ENCODE measurements at places on chromosomes 12 and 14.

DNA sequence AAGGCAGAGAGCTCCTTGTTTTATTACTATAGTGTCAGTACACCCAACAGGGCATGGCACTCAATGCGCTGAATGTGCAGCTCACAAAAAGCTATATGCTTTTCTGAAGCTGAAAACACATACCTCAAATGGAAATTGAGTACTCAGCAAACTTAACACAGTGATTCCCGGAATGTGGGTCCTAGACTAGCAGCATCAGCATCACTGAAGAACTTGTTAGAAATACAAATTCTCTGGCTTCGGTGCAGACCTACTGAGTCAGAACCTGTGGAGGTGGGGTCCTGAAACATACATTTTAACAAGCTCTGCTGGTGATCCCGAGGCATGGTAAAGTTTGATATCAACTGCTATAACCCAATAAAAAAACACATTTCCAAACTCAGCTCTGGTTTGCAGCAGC lies 14.9 kb downstream of the RERG start:
- no peak for DNase-seq

DNA sequence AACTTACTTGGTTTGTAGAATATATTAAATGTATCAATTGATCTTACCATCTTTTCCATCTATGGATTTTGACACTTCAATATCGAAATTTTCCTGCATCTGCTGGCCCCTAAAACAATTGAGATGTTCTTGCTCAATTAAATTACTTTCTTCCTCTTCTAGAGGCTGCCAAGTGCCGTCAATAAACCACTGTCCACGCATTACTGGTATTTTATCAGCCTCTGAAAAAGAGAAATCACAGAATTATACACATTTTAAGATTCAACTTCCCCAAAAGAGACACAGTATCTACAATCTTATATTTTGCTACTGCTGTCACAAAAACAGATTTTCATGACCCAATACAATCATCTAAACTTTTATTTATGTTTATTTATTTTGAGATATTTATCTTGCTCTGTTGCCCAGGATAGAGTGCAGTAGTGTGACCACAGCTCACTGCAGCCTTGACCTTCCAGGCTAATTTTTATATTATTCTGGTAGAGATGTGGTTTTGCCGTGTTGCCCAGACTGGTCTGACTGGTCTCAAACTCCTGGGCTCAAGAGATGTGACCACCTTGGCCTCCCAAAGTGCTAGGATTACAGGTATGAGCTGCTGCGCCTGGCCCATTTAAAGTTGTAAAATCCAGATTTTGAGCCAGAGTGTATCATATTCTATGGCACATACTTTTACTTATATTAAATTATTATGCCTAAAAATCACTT lies 49.3 kb downstream of the DDHD1 start:
- no peak for DNase-seq

- no peak for DNase-seq
Observed at GRCh38 chr14:93546642-93547041, 115.9 kb downstream of the UNC79 start.

- no peak for DNase-seq
Observed at GRCh38 chr14:89533766-89534165, 116.7 kb upstream of the FOXN3 start.

DNA sequence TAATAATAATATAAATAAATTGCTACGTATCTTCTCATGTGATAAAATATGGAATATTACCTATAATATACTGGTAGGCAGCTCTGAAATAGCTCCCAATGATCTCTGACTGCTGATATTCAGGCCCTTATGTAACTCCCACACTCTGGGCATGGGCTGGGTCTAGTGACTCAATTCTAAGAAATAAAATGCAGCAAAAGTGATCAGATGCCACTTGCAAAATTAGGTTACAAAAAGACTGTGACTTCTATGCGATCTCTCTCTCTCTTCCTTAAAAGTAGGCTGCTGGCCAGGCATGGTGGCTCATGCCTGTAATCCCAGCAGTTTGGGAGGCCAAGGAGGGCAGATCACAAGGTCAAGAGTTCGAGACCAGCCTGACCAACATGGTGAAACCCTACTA lies 10.3 kb upstream of the CACNB3 start:
- DNase-seq = no peak

DNA sequence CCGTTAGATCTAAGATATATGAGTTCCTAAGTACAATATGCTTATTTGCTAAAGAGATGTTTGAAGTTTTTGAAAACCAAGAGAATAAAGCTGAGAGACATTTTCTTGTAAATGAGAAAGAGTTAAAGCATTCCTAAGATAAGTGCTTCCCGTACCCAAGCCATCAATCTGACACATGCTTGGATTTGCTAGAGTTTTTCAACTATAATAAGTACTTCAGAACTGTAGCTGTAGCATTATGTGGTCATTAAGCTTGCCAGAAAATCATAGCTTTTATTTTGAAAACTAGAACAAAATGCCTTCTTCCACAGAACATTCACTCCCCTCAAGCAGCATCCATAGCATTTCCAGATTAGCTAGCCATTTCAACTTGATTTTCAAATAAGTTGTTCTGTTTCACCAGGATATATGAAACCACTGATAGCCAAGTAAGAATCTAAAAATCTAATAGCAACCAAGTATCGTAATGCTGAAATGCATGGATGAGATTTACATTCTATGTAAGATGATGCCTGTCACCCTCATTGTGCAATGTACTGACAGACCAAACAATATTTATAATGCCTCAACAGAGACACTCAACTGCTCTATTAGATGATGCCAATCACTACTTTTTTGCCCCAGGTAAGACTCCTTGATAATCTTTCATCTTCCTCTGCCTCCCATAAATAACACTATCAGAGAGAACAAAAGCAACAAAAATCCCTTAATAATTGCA lies 8.0 kb downstream of the SNW1 start:
- no peak for DNase-seq

DNA sequence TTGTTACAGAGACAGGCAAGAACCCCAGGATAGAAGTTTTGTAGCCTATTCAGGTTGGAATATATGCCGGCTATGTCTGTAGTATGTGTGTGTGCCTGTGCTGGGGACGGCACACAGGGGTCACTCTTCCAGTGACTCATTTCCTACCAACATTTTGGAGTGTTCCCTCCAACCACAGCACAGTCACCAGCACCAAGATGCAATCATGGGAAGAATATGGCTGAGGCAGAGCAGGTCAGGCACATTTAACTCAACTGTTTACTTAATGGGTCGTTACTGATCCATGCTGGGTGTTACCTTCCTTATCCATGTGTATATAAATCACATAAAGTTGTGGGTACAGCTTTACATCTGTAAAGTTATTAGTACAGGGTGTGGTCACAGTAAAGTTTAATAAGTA lies 178.3 kb downstream of the PRKD1 start:
- no peak for DNase-seq

GRCh38 chr14:57136669-57137328 lies 131.9 kb downstream of the EXOC5 start:
- no peak for DNase-seq

DNA sequence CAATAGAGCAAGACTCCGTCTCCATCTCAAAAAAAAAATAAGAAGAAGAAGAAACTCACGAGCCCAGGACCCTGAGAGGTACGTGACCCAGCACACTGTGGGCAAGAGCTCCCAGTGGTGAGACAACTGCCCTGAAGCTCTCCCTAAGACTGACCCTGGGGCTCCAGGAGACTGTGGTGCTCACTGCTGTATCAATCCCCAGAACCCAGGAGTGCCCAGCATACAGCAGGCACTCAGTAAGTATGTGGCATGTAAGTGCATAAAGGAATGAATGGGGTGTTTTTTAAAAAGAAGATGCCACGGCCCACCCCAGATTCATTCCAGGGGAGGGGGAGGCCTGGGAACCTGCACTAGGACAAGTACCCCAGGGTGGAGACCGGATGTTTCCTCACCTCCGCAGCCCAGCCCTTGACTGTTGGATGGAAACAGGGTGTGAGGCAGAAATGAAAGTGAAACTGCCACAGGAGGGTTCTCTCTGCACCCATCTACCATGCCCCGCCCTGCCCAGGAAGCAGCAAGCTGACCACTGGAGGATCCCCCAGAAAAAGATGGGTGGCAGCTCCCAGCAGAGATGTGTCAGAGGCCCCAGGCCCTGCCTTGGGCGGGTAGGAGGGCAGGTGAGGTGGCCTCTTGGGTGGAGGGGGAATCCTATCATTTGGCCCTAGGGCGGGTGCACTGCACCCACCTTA lies 12.2 kb downstream of the ITPK1 start:
- peak; percentile 93 for DNase-seq

- DNase-seq = peak; percentile 44
Observed at GRCh38 chr14:73741386-73741875, 27.2 kb upstream of the PNMA1 start.

DNA sequence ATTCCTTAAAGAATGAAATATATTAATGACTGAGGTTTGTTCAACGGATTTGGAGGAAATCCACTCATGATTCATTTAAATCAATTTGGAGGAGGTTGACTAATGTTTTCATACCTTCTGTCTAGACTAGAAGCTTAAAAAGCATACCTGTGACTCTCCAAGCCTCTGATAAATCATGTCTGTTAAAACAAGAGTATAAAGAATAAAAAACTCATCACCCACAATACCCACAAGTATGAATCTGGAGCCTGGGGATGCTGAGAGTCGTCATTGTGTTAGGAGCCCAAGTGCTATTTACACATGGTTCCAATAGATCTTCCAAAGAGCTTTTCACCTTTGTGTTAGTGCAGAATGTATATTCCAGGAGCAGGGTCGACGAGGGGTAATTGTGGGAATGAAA lies 86.8 kb upstream of the ADAMTS20 start:
- no peak for DNase-seq

GRCh38 chr12:40224439-40225291 lies at the start of gene LRRK2:
Gene LRRK2, plus strand, starts transcription at chr12:40224997. Its CDS starts 135 bp downstream, at chr12:40225132.
- DNase-seq = peak; percentile 6

DNA sequence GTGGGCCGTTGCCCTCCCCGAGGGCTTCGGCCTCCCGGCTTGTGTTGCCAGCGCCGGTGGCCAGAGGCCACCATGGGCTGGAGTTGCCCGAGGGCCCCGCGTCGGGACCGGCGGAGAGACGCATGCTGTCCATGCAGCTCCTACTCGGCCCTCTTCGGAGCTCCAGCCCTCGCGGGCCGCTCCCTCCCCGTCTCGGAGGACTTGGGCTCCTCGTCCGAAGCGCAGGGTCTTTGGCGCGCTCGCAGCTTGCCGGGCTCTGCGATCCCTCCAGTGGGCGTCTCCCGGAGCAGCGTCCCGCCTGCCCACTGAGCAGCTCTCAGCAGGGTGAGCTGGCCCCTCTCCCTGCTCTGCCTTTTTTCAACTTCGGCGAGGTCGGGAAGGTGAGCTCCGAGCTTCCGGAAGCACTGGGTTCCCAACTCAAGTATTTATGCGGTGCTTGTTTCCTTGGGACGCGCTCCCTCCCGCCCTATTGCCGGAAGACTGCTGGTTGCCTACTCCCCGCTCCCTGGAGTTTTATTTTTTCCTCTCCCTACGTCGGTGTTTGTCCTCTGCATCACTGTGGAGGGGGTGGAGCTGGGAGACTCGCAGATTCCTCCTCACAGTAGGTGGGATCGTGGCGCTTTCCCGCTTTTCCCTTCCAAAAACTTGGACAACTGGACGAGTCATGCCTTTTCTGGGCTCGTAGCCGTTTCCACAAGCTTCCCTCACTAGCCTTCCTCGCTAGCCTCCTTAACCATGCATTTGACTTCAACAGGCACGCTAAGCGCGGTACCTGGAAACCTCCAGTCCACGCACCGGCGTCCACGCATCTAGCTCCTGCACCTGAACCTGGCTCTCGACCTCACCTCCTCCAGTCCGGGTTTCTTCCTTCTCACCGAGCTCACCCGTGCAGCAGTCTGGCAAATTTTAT lies at the start of gene AVPR1A:
TSS of gene AVPR1A (minus strand) at position 489 of the 910 bp plus-strand sequence. CDS start at position 124, 365 bp downstream.
- DNase-seq = no peak

GRCh38 chr12:107967170-107967569 lies 161.9 kb upstream of the WSCD2 start:
- DNase-seq = no peak

- no peak for DNase-seq
Observed at GRCh38 chr14:90894241-90894640, 78.0 kb upstream of the TTC7B start.
